ENCODE measurements at places on chromosomes 1 and 21.

GRCh38 chr1:205974712-205975111 lies 28.5 kb downstream of the RAB7B start:
- no peak for DNase-seq

GRCh38 chr1:110049801-110050601 lies 15.6 kb downstream of the STRIP1 start:
- DNase-seq = no peak

- DNase-seq = no peak
Measured at GRCh38 chr1:117093870-117094621, 27.5 kb downstream of the TRIM45 start.

- no peak for DNase-seq
Measured at GRCh38 chr1:66438501-66438900, 95.5 kb upstream of the SGIP1 start.

DNA sequence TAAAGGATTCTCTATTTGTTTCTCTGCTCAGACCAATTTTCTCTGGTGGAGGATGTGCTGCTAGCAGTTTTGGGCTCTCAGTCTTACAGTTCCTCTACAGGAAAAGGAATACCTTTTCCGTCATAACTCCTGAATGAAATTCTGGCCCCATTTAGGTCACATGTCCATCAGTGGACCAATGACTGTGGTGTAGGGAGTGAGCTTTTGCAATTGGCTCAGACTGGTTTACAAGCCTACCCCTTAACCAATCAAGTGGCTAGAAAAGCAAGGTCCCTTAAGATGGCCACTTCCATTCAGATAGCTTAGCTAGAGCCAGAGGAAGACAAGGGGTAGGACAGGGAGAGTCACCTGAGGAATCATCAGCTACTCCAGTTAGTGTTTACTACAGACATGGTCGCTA lies 16.4 kb upstream of the ZNF281 start:
- no peak for DNase-seq

DNA sequence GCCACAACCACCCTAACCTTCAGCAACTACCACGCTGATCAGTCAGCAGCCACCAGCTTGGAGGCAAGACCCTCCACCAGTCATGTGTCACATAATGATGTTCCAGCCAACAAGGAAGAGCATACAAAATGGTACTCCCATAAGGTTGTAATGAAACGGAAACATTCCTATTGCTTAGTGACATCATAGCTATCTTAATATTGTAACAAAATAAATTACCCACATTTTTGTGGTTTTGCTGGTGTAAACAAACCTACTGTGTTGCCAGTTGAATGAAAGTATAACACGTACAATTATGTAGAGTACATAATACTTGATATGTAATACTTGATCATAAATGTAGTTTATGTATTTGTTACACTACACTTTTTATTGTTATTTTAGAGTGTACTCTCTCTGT lies 1363.2 kb upstream of the ADGRL4 start:
- DNase-seq = no peak

GRCh38 chr1:27609618-27610240 lies 5.8 kb upstream of the AHDC1 start:
- no peak for DNase-seq

DNA sequence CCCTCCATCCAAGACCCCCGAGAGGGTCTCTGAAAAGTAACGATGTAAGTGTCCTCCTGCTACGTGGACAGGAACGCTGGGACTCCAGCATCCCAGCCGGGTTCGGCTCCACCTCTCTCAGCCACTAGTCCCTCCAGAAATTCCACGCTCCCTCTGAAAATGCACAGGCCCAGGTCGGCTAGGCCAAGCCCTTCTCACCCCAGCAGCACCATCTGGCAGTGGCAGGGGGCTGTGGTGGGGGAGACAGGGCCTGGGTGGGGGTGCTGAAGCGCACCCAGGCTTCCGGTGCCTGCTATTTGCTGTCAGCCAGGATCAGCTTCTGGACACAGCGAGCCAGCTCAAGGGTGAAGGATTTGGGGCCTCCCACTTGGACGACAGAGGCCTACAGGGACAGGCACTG lies 73.3 kb downstream of the ARHGEF16 start:
- DNase-seq = no peak

DNA sequence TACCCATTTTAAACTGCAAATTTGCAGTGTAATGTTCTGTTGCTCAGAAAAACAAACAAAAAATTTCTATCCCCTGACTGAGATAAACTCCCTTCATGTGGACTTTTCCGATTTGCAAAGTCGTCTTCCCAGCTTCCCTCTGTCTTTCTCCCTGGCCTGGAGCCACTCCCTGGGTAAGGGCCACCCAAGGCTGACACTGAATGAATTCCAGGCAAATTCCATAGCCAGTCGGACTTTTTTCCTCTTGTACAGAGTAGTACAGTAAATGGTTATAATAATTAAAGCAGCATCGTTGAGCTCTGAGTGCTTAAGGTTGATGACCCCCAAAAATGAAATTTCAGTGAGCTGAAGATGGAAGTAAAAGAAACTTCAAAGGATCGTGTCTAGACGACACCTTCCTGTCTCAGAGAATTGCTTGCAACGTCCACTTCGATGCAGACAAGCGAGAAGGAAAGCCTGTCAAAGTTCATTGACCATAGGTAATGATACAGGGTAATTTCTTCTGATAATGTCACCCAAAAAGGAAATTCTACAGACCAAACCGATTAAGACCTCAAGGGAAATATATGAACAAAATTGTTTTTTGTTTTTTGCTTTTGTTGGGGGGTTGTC lies 33.6 kb upstream of the LHX8 start:
- no peak for DNase-seq

- DNase-seq = no peak
Measured at GRCh38 chr1:42529724-42530181, 66.7 kb downstream of the CCDC30 start.

- no peak for DNase-seq
Measured at GRCh38 chr1:159953536-159954515, at the start of gene SLAMF9. Gene SLAMF9, minus strand, starts transcription at chr1:159954237. Its CDS starts 100 bp downstream, at chr1:159954137.

DNA sequence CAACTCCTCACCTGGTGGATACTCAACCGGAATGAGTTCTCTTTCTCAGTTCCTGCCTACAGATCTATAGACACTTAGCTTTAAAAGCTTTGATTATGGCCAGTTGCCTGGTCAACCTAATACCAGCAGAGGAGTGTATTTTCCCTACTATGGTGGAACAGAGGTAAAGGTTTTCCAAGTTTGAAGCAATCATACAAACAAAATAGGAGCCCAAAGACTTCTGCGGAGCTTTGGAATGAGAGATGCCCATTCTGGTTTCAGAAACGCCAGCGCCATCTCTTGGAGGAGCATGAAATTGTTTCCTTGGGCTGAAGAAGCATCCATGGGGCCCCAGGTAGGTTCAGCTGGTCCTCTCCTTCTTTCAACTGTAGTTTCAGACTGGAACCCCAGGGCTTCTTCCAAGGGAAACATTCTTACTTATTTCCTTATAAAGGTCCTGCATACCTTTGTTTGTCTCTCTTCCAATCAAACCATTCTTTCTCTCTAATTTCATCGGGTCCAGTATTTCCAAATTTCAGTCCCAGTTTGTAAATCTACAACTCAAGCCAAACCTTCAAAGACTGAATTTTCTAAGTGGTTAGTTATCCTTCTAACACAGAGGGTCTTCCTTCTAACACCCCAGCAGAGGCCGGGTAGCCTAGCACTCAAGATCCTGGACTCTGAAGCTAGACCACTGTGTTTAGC lies 95.9 kb downstream of the KCNJ15 start:
- DNase-seq = no peak

GRCh38 chr1:202168861-202169260 lies 8.5 kb upstream of the PTPN7 start:
- DNase-seq = no peak

GRCh38 chr1:165858967-165859845 lies 31.8 kb downstream of the UCK2 start:
- DNase-seq = no peak

DNA sequence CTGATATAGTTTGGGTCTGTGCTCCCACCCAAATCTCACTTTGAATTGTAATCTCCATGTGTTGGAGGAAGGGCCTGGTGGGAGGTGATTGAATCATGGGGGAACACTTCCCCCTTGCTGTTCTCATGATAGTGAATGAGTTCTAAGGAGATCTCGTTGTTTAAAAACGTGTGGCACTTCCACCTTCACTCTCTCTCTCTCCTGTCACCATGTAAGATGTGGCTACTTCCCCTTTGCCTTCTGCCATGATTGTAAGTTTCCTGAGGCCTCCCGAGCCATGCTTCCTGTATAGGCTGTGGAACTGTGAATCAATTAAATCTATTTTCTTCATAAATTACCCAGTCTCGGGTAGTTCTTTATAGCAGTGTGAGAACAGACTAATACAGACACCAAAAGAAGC lies 40.4 kb downstream of the FRRS1 start:
- DNase-seq = no peak

- no peak for DNase-seq
Measured at GRCh38 chr1:222783051-222783450, 31.8 kb upstream of the DISP1 start.

- DNase-seq = no peak
Measured at GRCh38 chr1:204398197-204399125, 13.2 kb downstream of the PPP1R15B start.

DNA sequence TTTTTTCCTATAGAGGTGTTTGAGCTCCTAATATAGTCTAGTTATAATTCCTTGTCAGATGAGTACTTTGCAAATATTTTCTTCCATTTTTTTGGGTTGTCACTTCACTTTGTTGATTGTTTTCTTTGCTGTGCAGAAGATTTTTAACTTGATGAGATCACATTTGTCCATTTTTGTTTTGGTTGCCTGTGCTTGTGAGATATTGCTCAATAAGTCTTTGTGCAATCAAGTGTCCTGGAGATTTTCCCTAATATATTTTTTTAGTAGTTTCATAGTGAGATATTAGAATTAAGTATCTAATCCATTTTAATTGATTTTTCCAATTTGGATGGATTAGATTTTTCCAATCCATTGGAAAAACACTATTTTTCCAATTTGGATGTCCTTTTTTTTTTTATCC lies 1395.5 kb downstream of the PLA2G4A start:
- DNase-seq = no peak

DNA sequence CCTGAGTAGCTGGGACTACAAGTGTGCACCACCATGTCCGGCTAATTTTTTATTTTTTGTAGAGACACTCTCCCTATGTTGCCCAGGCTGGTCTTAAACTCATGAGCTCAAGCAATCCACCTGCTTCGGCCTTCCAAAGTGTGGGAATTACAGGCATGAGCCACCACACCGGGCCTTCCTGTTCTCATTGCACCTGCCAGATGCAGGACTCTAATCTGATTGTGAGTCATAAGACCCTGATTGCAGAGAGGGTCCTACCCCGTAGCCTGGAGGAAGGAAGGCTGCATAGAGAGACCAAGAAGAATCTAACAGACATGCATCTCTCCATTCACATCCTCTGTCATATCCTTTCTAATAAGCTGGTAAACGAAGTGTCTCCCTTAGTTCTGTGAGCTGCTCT lies 19.5 kb upstream of the CGN start:
- DNase-seq = no peak

DNA sequence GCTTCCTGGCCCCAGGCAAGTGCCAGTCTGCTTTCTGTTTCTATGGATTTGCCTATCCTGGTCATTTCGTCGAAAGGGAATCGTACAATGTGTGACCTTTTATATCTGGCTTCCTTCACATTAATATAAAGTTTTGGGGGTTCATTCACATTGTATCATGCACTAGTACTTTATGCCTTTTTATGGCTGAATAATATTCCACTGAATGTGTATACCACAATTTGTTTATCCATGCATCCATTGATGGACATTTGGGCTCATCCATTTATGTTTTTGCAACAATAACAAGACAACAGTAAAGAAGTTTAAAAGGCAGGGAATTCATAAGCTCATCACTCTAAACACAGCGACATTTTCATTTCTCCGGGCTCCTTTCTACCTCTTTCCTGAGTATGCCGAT lies 50.6 kb downstream of the SPSB1 start:
- no peak for DNase-seq

- DNase-seq = no peak
Measured at GRCh38 chr1:214004795-214005194, 17.0 kb downstream of the PROX1 start.

GRCh38 chr1:65437616-65438015 lies 17.1 kb downstream of the LEPR start:
- DNase-seq = no peak

- no peak for DNase-seq
Measured at GRCh38 chr1:154788886-154789285, 81.2 kb downstream of the KCNN3 start.

GRCh38 chr1:228339059-228339704 lies 67.5 kb downstream of the TRIM11 start:
- no peak for DNase-seq

DNA sequence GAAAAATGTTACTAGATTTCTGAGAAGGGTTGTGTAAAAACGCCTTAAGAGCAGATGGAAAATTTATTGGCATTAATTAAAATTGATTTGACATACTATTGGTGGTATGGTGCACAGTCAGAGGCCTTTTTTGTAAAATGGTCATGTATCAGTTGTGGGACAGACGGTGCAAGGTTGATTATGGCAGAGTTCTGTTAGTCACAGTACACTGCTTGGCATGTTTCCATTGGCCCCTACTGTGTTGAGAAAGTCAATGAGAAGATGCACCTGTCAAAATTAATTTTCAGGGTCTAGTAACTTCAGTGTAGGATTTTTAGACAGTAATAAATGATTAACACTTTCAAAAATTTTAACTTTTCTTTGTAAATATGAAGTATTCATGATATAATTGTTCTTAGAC lies 4.4 kb downstream of the B3GALT2 start:
- DNase-seq = no peak

- DNase-seq = no peak
Measured at GRCh38 chr21:16438761-16439160, 709.0 kb downstream of the USP25 start.

DNA sequence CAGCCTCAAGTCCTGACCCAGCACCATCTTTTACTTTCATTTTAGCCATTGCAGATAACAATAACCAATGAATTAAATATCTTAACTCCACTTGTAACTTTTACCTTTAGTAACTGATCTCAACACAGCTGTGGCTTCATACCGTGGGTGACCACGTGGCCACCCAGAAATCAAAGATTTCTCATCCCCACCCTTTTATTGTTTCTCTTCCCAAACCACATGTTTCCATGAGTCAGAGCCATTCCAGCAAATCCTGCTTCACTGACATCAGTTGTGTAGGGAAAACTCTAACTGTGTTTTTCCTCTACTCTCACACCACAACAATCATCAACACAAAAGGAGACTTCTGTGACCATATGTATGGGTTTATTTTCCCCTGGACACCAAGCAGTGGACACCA lies 25.1 kb upstream of the BRDT start:
- no peak for DNase-seq

DNA sequence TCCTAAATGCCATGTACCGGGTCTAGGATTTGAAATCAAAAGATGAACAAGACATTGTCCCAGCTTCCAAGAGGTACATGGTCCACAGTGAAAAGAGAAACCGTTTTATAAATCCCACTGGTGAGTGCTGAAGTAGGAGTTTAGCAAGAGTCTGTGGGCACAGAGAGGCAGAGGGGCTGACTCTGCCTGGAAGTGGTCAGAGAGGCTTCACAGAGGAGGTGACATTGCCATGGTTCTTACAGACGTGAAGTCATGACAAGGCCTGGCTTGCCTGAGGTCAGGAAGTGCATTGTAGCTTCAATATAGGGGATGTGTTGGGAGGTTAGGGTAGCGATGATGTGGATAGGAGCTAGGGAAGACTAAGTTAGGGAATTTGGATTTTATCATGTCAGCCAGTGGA lies 28.4 kb downstream of the MAPKAPK2 start:
- no peak for DNase-seq

GRCh38 chr1:95770581-95770980 lies 536.6 kb downstream of the RWDD3 start:
- DNase-seq = no peak

Data from activated T-helper 1 cell treated with Interleukin-2 at 50 U/mL for 16 hours (primary cell).